Endodermal cell (in vitro differentiated cells): ENCODE measurements at places on chromosomes 2 and 18. TPM values are rescaled to one million over a fixed set of nuclear protein-coding genes. Genes with fewer than 3 reads are reported as not detected.

GCG gene
- not detected in 3 replicates for total RNA-seq

SNRPD1 gene
- 98.9 and 122 TPM in 2 replicates for total RNA-seq

WDR7 gene
- 14.2 to 22.5 TPM (median 17.0 TPM) in 3 replicates for total RNA-seq

REL gene
- 11.1 and 11.7 TPM in 2 replicates for total RNA-seq

LCT gene
- 0.11 TPM in 2 replicates for total RNA-seq

- peaks cover 9% of the 10 kb centered on the region for H3K4me1 ChIP-seq
- no peak overlapping the region for H3K27ac ChIP-seq
- no peaks in the 10 kb centered on the region for H3K36me3 ChIP-seq
- H3K4me3 ChIP-seq = no peak overlapping the region
- H3K27me3 ChIP-seq = no peaks in the 10 kb centered on the region
- no peak for DNase-seq
Observed at GRCh38 chr2:147665105-147665504, 179.7 kb upstream of the ACVR2A start.

- no peak for DNase-seq
- no peaks in the 10 kb centered on the region for H3K27me3 ChIP-seq
- H3K36me3 ChIP-seq = no peaks in the 10 kb centered on the region
- H3K4me1 ChIP-seq = peaks cover 7% of the 10 kb centered on the region
- H3K4me3 ChIP-seq = no peak overlapping the region
- H3K27ac ChIP-seq = no peak overlapping the region
Observed at GRCh38 chr2:8489751-8490150, 192.1 kb upstream of the ID2 start.

DNA sequence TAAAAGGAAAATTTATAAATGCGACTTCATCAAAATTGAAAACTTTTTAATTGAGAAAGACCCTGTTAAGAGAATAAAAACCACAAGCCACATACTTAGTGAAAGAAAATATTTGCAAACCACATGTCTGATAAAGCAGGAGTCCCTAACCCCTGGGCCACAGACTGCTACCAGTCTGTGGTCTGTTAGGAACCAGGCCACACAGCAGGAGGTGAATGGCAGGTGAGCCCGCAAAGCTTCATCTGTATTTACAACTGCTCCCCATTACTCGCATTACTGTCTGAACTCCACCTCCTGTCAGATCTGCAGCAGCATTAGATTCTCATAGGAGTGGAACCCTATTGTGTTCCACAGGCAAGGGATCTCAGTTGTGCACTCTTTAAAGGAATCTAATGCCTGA is 95.5 kb upstream of the CRACDL start:
- no peaks in the 10 kb centered on the region for H3K36me3 ChIP-seq
- peak; percentile 44 for DNase-seq
- no peak overlapping the region for H3K4me3 ChIP-seq
- H3K27me3 ChIP-seq = no peaks in the 10 kb centered on the region

DNA sequence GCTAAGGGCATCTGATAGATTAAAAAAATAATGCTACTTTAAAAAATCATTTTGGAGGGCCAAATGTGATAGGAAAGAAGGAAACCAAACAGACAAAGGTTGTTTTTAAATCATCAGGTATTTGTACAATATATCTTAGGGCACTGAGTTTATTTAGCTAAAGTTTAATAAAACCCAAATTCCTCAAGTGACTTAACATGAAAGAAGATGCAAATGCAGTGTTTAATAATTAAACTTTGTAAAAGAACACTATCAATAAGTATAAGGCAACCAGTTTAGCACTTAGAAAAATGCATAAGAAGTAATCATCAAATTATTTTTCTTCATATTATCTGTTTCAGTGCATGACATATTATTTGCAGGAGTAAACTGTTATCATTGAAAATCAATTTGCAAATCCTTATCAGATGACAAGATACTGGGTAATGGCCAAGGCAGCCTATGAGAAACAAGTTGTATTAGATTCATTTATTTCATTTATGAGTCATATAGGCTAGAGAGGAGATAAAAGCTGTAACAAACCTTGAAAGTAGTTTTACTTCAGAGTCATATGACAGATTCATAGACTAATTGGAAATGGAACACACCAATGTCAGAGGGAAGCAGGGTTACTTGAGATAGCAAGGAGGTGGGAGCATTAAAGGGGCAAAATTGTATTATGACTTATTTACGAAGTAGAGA is 165.5 kb downstream of the GCA start:
- no peak overlapping the region for H3K4me3 ChIP-seq
- H3K27ac ChIP-seq = no peak overlapping the region
- no peaks in the 10 kb centered on the region for H3K4me1 ChIP-seq
- no peak for DNase-seq
- no peaks in the 10 kb centered on the region for H3K27me3 ChIP-seq

DNA sequence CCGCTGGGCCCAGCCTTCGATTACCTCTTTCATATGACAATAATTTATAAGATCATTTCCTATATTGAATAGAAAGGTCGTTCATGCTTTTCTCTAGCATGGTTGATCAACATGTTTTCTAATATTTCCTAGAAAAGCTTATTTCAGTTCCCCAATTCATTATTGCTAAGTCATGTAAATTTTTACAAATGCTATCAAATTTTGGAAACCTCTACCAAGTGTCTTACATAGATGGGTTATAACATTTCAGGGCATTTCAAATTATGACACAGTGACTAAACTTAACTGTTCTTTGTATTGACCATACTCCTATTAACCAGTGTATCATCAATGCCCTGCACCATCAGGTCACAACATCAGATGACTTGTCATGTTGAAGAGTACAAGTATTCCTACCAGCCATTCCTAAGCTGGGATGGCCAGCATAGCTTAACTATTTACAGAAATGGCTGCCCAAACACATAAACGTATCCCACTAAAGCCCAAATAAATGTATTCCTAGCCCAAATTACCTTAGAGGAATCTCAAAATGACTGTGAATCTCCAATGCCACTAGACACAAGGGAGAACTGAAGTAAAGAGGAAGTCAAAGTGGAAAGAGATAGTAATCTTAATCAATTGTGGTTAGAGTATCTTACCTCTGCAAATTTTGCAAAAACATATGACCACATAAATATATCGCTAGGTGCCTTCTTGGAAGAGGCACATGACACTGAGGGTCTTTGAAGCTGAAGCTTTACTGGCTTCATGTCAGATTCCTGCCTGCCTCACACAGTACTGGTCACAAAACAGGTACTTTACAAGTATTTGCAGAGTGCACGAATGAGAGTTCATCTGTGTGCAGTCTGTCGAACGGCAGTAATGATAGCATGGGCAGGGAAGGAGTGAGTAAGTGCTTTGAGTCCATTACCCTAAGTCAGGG is 87.3 kb upstream of the TLK1 start:
- no peak for DNase-seq
- no peaks in the 10 kb centered on the region for H3K36me3 ChIP-seq
- no peaks in the 10 kb centered on the region for H3K27me3 ChIP-seq
- no peak overlapping the region for H3K27ac ChIP-seq
- H3K4me3 ChIP-seq = no peak overlapping the region
- H3K4me1 ChIP-seq = no peaks in the 10 kb centered on the region

- no peak for DNase-seq
- H3K4me3 ChIP-seq = no peak overlapping the region
- H3K27ac ChIP-seq = no peak overlapping the region
Observed at GRCh38 chr2:67806816-67807215, 256.0 kb downstream of the C1D start.

GRCh38 chr18:35159782-35160181 is 81.1 kb upstream of the ZNF397 start:
- no peak for DNase-seq
- H3K4me3 ChIP-seq = no peak overlapping the region
- H3K27me3 ChIP-seq = no peaks in the 10 kb centered on the region
- no peak overlapping the region for H3K27ac ChIP-seq

GRCh38 chr2:183408562-183408961 is 284.3 kb downstream of the NUP35 start:
- H3K27me3 ChIP-seq = no peaks in the 10 kb centered on the region
- H3K36me3 ChIP-seq = no peaks in the 10 kb centered on the region
- DNase-seq = no peak
- H3K27ac ChIP-seq = no peak overlapping the region
- H3K4me1 ChIP-seq = no peaks in the 10 kb centered on the region
